ENCODE measurements at places on chromosomes 1 and 21.

DNA sequence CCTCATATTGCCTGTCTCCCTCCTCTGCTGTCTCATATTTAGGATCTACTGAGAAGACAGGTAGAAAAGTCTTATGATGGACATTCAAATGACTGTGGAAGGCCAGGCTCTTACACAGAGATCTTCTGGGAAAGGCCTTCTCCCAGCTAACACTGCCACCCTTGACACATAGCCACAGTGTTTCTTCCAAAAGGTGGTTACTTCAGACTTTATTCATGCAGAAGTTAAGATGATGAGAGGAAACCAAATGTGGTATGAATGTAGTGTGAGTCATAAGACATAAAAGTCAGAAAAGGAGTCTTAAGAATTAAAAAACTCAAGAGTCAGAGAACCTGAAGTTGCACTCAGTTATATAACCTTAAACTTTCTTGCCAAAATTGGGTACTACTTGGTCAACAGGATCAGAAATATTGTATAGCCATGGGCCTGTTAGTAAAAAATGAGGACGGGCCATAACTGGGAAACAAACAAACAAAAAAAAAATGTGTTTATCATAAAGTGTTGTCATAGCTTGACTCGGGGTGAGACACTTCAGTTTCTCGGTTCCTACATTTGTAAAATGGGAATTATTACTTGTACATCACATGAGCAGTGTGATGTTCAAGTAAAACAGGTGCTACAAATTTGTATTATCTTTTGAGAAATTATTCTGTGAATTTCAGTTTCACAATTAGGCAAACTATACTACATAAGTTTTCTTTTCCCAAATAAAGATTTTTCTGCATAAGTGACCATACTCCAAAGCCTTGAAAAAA, 1.2 kb upstream of the DENND1B start:
- peak; percentile 38 for DNase-seq

- DNase-seq, result no peak
Observed at GRCh38 chr1:162627662-162628296, 4.5 kb upstream of the DDR2 start.

DNA sequence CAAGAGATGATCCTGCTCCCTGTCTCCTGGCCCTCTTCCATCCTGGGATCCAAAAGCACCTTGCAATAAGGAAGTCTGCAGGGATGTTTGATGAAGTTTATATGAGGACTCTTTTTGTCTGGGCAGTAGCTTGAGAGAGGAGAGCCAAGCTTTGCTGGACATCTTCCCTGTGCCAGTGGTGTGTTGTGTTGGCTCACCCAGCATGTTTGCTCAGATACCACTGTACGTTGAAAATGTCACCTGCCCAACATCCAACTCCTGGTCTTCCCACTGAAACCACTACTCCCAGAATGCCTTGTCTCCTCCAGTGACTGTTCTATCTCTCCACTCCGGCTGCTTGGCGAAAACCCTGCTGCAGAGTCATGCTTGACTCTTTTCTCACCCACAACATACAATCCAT, 12.8 kb downstream of the CDK18 start:
- no peak for DNase-seq

GRCh38 chr1:43582162-43582566, 51.5 kb downstream of the PTPRF start:
- DNase-seq, result no peak

DNA sequence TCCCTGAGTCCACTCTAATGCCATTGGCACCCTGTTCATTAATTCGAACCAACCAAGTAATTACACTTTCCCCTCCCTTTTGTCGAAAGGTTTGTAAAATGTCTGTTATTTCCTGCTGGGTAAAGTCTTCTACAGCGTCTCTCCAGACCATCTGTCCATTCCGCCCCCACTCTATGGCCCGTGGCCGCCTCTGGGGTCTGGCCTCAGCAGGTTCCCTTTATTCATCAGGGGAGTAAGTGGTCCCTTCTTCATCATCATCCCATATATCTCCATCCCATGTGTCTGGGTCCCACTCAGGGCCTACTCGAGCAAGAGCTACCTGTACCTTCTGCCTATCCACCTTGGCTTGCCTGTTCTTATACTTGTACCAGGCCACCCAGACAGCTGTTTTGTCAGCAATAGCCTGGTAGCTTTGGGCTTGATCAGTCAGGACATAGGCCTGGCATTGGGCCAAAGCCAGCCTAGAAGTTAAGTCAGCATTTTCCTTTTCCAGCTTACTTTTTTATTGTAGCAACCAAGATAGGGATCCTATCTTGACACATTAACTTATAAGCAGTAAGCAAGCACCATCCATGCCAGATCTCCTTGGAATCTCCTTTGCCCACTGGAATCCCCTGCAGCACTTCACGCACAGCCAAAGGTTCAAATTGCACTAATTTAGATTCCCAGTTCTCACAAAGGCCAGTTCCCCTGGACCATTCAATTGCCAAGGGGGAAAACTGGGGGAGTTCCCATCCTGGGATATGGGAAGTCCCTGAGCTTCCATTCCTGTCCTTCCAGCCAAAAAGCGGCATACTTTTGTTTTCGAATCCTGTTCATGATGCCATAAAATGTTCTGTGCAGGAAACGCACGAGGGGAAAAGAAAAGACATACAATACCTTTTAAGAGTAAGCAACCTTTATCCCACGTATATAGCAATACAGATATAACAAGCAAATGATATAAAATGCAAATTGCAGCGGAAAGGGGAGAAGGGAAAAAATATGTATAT, 6.6 kb upstream of the STUM start:
- DNase-seq, result no peak

- DNase-seq, result no peak
Observed at GRCh38 chr1:246427611-246428010, 79.5 kb downstream of the SMYD3 start.

DNA sequence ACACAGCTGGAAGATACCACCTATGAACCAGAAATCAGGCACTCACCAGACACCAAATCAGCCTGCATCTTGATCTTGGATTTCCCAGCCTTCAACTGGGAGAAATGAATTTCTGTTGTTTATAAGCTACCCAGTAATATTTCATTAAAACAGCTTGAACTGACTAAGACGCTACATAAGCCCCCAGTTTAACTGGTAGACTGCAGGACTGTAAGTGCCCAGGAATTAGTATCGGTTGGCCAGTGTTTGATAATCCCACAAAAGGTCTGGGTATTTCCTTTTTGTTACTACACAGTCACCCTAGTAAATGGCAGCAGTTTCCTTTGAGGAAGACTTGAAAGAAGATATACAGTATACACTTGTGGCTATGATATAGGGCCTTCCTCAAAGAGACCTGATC, 7.3 kb upstream of the SLC35D1 start:
- no peak for DNase-seq

All from CD4-positive, alpha-beta T cell treated with Interleukin-6 for 4 hours (primary cell).